ENCODE measurements at places on chromosomes 3 and 15. TPM values are rescaled to one million over a fixed set of nuclear protein-coding genes. Genes with fewer than 3 reads are reported as not detected.
A peak's percentile ranks its signal among the peaks of the same experiment; 100 is the strongest.

Gene CCDC80
- total RNA-seq, result 1,947 TPM

Gene GRK7
- total RNA-seq, result not detected

Gene DGKG
- not detected for total RNA-seq

Gene CCDC39
- not detected for total RNA-seq

DNA sequence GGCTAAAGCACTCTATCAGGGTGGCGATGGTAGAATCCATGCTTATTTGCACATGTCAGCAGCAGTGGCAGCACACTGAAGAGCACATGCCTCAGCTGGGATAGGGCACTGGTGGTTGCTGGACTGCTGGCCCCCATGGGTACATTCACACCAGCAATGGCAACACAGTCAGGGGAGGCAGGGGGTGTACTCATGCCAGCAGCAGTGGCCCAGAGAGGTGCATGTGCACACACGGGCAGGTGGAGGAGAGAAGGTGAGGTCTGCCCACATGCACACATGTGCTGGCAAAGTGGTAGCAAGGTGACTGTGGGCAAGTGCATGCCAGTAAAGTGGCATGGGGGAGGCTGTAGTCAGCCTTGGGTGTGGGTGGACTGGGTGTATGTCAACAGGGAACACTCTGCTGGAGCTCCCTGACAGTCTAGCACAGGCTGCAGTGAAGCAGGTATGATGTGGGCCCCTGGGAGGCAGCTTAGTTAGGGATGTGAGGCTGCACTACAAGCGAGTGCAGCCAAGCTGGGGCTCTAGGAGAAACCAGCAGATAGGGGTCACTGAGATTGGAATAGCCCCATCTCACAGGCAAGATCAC, 53.9 kb upstream of the NPAP1 start:
- no peak for DNase-seq

DNA sequence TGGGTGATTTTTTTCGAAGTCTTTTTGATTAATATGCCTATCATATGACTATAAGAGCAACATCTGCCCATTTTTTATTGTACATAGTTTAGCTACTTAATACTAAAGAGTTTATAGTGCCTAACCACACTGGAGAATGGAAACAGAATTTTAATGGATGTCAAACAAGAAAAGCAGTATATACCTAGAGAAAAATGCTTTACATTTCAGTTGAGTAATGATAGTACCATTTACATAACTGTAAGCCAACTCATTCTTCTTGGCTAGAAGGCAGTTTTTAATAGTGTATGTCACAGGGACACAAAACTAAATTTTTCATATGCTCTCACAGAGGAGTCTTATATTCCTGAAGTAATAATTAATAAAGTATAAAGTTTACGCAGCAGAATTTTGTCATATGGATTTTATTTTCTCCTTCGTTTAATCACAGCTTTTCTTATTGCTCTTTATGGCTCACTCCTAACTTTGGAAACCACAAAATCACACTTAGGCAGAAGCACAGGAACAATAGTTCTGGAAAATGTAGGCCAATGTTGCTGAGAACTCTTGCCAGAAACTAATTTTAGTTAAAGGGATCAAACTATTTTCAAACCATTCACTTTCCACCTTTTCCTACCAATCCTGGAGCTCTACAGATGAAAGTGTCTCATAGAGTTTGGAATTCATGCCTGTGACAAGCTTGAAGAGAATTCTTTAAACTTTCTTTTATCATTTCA, 243.6 kb downstream of the ZIC1 start:
- DNase-seq, result no peak

- DNase-seq, result no peak
Measured at GRCh38 chr3:168914662-168915061, 748.9 kb downstream of the MECOM start.

GRCh38 chr15:40028193-40028592, 10.8 kb downstream of the SRP14 start:
- no peak for DNase-seq

GRCh38 chr3:53312832-53313231, 34.5 kb downstream of the DCP1A start:
- no peak for DNase-seq

- no peak for DNase-seq
Measured at GRCh38 chr3:182979674-182980191, 605 bp downstream of the DCUN1D1 start.

DNA sequence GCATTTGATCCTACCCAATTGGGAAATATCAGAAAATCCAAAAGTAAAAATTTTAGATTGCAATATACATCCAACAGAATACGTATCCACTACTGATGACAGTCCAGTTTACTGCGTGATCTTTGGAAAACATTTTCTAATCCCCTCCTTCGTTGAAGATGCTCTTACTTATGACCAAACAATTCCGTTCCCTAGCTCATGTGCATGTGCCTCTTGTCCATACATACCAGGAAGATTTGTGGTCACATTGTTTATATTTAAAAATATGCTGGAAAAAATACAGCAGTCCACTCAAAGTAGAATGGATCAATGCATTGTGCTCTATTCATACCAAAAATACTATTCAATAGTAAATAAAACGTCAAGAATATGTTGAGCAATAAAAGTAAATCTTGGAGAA, 135.3 kb downstream of the CHL1 start:
- no peak for DNase-seq

- no peak for DNase-seq
Measured at GRCh38 chr3:15471861-15472260, 44.5 kb downstream of the EAF1 start.

DNA sequence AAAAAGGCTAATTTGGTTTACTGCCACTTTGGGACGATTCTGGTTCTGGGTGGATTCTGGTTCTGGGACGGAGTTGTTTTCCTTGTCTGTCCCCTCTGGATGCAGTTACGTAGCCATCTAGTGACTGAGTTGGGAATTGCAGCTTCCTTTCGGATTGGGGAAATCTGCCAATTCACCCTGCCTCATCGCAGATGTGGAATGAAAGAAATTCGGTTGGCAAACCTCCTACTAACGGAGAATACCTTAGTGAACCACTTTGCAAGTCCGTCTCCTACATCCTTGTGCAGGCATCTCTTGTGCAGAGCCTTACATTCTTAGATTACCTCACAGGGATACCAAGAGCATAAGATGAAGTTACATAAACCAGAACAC, 31.5 kb upstream of the AP4E1 start:
- DNase-seq, result peak; percentile 91
